NCI-H2171 (cell line): ENCODE measurements at places on chromosomes 5 and 9.

GRCh38 chr5:65359981-65360380 is 121.7 kb downstream of the ADAMTS6 start:
- DNase-seq: peak; percentile 4

DNA sequence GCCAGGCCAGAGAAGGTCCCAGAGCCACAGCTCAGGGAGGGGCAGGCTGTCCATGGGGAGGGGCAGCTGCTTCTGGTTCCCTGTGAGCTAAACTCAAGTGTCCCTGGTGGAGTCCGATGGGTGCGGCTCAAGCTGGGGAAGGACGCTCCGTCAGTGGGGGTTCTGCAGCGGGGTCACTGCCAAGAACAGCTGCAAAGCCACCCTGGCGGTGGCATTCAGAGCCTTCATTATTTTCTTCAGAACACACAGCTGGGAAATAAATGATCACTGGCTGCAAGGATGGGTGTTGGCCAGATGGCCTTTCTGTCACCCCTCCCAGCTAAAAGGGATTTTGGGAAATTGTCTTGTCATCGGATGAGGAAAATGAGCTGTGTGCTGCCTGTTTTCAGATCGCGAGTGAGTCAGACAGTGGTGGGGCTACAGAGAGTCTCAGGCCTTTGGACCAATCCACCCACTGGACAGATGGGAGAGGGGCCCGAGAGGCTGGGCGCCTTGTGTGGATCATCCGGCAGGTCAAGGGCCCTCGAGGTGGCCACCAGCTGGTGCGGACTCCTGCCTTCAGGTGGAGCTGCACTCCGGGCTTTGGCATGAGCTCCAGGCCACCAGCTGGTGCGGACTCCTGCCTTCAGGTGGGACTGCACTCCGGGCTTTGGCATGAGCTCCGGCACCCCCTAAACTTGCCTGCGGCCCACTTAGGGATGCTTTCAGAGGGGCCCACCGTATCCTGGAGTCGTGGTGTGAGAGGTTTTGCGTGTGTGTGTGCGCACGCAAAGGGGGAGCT is 17.9 kb upstream of the GFPT2 start:
- no peak for DNase-seq

DNA sequence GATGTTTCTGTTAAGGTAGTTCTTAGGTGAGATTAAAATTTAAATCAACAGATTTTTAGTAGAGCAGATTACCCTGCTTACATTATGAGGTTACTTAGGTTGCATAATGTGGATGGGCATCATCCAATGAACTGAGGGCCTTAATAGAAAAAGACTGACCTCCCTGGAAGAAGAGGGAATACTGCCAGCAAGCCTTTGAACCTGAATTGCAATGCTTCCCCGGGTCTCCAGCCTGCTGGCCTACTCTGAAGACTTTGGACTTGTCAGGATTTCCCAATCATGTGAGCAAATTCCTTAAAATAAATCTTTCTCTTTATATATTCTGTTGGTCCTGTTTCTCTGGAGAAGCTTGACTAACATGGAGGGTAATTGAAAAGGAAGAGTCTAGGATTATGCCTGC is 542.1 kb upstream of the ARRDC3 start:
- DNase-seq: no peak

GRCh38 chr5:25641124-25641523 is 996.3 kb upstream of the CDH10 start:
- no peak for DNase-seq

DNA sequence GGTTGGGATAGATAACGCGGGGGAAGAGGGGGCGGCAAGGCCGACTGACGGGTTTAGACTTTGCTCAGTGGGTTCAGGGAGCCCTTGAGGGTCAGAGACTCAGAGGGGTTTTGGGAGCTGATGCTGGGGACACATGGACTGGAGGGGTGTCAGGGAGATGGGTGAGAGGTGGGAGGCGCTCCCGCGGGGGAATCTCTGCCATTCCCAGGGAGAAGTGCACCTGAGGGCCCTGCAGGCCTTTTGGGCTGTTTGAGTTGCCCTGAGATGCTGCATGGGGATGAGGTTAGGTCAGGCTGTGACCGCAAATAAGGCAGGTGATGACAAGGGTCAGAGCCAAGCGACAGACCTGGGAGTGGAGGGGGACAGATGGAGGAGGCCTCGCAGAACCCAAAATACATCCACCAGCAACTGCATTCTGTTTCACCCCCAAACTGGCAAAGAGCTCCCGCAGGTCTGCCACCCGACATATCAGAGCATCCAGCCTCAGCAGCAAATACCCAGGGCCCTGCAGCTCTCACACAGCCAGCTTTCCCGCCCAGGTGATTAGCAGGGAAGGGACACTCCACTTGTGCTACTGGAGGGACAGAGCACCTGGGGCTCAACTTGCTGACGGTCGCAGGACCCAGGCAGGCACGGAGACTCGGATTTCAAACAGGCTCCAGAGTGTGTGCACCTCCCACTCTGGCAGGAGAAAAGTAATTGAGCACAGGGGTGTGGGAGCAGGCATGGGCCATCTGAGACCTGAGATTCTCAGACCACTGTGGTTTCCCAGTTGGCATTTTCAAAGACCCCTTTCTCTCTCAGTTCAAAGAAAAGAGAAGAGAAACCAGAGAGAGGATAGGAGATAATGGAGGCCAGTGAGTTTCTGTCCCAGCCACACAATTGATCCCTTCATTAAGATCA is 26.4 kb downstream of the TMOD1 start:
- no peak for DNase-seq

- DNase-seq: peak; percentile 41
Measured at GRCh38 chr5:1545805-1546355, 22.1 kb upstream of the LPCAT1 start.

DNA sequence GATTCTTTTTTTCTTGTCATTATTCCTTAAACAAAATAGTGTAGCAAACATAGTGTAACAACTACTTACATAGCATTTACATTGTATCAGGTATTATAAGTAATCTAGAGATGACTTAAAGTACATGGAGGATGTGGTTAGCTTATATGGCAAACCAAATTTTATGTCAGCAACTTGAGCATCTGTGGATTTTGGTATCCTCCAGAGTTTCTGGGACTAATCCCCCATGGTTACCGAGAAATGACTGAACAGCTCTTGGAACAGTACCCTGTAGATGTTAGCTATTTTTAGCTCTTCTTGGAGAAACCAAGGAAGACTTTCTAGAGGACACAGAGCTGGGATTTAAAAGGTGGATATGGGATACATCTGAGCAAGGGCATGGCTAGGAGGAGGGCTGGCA is 157.6 kb upstream of the KLF4 start:
- no peak for DNase-seq

- no peak for DNase-seq
Measured at GRCh38 chr9:110975969-110976368, 62.3 kb downstream of the LPAR1 start.

GRCh38 chr5:93249651-93250289 is 331.2 kb downstream of the NR2F1-AS1 start:
- DNase-seq: no peak

DNA sequence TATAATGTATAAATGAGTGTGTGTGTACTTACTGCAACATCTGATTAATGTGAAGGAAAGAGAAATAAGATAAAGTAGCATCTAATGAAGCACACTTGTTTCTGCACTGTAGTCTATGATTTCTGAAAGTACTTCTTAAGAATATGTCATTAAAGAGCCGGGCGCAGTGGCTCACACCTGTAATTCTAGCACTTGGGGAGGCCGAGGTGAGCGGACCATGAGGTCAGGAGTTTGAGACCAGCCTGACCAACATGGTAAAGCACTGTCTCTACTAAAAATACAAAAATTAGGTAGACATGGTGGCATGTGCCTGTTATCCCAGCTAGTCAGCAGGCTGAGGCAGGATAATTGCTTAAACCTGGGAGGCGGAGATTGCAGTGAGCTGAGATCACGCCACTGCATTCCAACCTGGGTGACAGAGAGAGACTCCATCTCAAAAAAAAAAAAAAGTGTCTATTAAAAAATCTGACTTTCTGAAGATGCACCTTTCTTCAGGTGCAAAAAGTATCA is 556.9 kb downstream of the PTPRD start:
- no peak for DNase-seq

DNA sequence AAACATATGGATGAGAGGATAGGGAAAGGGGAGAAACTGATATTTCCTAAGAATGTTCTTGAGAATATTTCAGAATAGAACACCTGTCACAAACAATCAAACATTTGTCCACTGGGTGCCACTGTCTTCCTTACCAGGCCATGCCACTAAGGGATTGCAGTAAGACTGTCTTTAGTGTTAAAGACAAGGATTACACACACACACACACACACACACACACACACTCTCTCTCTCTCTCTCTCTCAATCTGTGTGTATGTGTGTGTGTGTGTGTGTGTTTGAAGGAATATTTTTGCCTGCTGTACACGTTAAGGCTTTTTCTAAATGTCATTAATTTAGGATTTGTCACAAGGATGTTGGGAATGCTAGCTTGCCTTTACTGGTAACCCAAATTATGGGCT is 54.4 kb downstream of the CCDC192 start:
- no peak for DNase-seq

- DNase-seq: no peak
Measured at GRCh38 chr9:96116275-96117064, 185.5 kb downstream of the HSD17B3 start.

- no peak for DNase-seq
Measured at GRCh38 chr9:93324191-93324834, 127.2 kb upstream of the FAM120A start.

GRCh38 chr5:10904862-10905432 is 143.9 kb upstream of the DAP start:
- DNase-seq: no peak

DNA sequence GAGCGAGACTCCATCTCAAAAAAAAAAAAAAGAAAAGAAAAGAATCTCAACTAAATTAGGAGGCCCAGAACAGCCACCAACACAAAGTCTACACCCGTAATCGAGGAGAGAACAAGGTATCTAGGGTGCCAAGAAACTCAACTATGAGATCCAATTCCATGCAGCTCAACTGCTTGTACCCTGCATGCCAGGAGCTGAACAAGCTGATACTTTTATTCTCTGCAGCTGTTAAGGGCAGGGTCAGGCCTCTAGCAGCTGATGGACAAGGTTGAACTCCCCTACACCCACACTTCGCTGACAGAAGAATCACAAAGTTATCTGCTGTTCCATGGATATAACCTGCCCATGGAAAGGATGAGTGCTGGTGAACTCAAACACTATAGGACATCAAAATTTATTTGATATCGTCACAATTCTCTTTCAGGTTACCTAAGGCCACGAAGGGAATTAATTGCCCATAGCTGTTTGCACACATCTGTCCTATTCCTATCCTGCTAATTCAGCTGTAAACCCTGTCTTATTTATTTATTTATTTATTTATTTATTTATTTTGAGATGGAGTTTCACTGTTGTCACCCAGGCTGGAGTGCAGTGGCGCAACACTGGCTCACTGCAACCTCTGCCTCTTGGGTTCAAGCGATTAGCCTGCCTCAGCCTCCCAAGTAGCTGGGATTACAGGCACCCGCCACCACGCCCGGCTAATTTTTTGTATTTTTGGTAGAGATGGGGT is 20.7 kb downstream of the UBAP2 start:
- no peak for DNase-seq

DNA sequence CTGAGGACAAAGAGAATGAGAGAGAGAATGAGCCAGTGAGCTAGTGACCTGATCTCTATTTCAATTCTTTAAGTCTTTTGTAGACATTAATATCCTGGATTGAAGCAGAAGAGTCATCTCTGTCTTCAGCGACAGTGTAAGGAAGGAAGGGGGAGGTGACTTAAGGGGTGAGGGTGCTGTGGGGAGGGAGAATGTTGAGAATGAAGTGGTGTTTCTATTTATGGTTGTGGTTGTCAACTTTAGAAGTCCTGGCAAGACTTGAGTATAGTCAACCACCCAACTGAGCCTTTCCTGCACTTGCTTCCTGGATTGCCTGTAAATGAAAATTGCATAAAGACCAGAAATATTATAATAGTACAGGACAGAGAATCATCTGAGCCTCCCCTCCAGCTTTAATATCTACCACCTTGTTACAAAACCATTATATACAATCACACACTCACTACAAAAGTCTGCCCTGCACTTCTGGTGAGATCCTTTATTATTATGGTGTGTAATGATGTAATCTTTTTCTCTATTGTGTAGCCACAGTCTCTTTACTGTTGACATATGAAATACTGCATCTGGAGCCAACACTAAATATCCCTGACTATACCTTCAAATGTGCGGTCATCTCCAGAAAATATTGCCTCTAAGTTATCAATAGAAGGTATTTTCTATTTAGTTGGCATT is 91.7 kb downstream of the NTRK2 start:
- DNase-seq: no peak

DNA sequence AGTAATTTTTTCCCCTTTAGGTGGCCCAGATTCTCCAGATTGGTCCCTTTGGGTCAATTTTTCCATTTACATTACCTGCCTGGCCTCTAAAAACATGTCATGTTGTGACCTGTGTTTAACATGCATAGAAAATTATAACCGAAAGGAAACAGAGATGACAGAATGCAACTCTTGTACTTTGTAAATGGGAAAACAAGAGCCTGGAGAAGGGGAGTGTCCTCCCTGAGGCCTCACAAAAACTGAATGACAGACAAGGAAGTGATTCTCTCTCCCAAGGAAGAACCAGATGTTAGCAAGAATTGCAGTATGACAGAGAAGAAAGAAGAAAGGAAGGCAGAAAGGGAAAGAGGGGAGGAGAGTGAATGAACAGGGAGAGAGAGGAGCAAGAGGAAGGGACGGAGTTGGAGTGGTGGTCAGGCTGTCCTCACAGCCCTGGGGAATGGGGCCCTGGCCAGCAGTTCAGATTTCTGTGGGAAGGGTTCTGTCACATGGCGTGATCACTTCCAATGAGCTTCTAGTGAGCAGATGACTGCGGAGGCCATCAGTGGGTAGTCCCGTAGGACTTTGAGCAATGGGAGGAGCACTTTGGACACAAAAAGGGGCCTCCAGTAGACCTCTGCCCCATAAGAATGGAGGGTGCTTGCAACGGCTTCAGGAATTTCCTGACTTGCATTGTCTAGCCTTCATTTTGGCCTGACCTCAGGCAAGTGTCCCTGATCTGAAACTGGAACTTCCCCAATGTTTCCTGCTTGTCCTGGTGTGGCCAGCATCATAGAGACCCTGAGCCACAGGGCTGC is 31.6 kb downstream of the ABLIM3 start:
- no peak for DNase-seq

GRCh38 chr9:70123695-70124094 is 80.0 kb downstream of the MAMDC2 start:
- no peak for DNase-seq

DNA sequence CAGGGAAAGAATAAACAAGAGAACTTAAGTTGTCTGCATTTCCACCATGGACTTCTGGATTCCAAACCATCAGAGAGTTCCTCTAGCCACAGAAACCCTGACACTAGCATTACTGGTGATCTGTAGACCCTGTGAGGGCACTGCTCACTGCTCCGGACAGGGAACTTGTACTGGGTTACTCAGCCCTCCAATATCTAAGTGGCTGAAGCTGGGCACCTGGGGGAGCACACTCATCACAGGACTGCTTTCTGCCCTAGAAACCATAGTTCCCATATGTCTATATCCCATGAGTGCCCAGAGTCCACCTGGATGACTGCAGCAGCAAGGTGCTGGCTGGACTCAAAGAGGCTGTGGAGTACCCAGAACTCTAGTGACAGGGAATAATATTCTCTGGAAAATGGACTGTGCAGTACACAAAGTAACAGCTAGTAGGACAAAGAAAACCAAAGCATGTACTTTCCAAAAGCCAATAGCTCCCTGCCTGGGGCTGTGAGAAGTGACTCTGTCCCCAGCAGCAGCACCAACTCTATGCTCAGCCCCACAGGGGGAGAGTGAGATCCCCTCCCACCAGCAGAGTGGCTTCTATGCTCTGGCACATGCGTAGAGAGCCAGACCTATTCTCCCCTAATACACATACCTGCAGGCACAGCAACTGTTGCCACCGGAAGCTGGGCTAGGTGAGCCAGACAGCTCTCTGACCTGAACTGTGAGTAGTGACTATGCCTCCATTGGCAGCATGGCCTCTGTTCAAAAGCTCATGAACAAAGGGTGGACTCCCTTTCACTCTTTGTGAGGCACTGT is 472.9 kb upstream of the FTMT start:
- DNase-seq: no peak
